ENCODE measurements at places on chromosomes 4 and X.

DNA sequence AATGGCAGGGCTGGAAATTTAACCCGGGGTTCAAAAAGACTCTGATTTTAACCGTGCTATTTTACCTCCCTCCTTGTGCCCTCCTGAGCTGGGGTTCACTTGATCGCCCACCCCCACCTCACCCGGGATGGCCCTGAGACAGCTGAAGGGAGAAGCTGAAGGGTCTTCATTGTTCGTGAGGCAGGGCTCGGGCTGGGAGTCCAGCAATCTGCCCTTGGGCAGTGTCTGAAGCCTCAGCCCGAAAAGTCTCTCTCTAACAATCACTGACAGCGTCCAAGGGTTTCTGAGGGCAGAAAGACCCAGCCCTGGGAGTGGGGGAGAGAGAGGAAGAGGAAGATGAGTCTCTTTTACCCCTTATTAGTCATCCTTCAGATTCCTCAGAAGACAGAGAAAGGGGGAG lies 39.4 kb upstream of the PHOX2B start:
- no peak for DNase-seq

GRCh38 chrX:129961180-129962083 lies 21.0 kb upstream of the BCORL1 start:
- DNase-seq = peak; percentile 46

- DNase-seq = no peak
Observed at GRCh38 chr4:166282081-166282770, 409.2 kb downstream of the TLL1 start.

DNA sequence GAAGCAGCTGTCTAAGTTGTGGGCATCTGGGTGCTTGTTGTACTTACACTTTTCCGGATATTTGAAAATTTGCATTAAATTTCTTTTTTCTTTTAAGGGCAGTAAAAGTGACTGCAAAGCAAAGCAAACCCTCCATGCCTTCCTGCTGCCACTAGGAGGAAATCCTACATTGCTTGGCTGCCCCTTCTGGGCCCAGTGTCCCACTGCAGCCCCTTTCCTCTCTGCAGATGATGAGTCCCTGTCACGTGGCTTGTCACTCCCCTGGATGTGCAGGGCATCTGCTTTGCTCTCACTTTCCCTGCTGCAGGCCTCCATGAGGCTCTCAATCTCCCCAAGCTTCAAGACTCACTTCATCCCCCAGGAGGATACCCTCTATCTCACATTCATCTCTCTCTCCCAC lies 12.7 kb downstream of the TSR2 start:
- no peak for DNase-seq

GRCh38 chrX:106510713-106511403 lies 100.9 kb upstream of the RADX start:
- DNase-seq = no peak

DNA sequence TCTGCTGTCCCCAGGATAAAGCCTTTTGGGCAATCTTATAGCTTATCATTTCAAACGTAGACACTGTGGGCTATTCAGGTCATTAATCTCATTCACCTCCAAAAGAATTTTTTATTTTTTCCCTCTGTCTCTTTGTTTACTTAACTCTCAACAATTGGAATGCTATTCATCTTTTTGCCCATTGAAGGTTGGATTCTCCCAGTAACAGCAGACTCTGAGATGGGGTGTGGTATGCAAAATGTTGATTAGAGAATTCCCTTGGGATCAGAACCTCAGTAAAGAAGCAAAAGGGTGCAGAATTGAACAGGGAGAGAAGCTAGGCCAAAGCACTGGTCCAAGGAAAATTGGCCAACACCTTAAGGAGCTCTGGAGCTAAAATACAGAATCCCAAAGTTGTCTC lies 60.4 kb downstream of the CAMK2D start:
- DNase-seq = no peak

- DNase-seq = no peak
Observed at GRCh38 chrX:139831675-139832456, 101.0 kb downstream of the ATP11C start.

GRCh38 chr4:147813109-147813773 lies 81.4 kb downstream of the ARHGAP10 start:
- DNase-seq = no peak

GRCh38 chrX:17854069-17854468 lies 7.0 kb downstream of the RAI2 start:
- DNase-seq = no peak

- DNase-seq = no peak
Observed at GRCh38 chrX:43860646-43861370, 21.4 kb downstream of the MAOB start.

DNA sequence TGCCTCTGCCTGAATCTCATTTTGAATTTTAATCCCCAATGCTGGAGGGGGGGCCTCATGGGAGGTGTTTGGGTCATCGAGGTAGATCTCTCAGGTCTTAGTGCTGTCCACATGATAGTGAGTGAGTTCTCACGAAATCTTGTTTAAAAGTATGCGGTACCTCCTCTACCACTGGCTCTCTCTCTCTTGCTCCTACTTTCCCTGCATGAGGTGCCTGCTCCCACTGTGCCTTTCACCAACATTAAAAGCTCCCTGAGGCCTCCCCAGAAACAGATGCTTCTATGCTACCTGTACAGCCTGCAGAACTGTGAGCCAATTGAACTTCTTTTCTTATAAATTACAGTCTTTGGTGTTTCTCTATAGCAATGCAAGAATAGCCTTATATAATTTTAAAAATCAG lies 560.7 kb upstream of the CPEB2 start:
- DNase-seq = no peak

GRCh38 chr4:5785806-5786680 lies 75.0 kb downstream of the EVC start:
- DNase-seq = no peak

GRCh38 chr4:126890994-126891393 lies 741.8 kb upstream of the INTU start:
- DNase-seq = no peak

All from activated CD4-positive, alpha-beta T cell treated with anti-CD3 and anti-CD28 coated beads, Interleukin-2, amount 50 U/mL, for 1 hour (primary cell).